NCI-H510A (cell line): ENCODE measurements at places on chromosomes 2 and 18.

DNA sequence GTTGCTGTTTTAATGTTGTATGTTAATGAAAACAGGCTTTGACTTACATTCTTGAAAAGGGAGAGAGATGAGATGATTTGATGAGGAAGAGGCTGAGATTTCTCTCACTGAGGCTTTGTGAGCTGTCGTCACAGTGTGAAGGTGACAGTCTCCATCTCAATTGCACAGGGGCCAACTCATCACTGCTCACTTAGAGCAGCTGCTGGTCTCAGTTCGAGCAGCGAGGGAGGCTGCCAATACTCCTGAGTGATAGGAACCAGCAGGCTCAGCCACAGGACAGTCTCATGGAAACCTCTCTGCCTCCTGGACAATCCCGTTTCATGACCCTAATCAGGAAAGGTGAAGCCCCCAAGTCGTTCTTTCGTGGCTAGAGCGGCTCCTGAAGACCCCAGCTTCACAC lies 170.7 kb upstream of the SOX11 start:
- DNase-seq: no peak

DNA sequence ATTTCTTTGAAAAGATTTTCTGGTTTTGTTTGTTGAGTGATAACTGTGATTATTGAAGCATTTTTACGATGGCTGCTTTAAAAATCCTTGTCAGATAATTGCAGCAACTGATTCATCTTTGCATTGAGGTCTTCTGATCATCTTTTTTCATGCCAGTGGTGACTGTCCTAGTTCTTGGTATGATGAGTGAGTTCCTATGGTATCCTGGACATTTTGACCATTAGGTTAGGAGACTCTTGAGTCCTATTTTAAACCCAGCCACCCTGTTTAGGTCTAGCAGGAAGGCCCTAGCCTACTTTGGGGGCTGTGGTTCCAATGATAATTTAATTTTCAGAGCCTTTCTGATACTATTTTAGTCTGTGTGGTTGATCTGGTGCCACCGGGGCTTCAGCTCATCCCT lies 72.7 kb upstream of the REV1 start:
- DNase-seq: no peak

- no peak for DNase-seq
These were observed 88.5 kb downstream of the CDH2 start for GRCh38 chr18:28088477-28088876.

- no peak for DNase-seq
These were observed 105.9 kb upstream of the AQP4 start for GRCh38 chr18:26971409-26971808.

GRCh38 chr2:25822190-25823117 lies 55.8 kb downstream of the ASXL2 start:
- peak; percentile 60 for DNase-seq

DNA sequence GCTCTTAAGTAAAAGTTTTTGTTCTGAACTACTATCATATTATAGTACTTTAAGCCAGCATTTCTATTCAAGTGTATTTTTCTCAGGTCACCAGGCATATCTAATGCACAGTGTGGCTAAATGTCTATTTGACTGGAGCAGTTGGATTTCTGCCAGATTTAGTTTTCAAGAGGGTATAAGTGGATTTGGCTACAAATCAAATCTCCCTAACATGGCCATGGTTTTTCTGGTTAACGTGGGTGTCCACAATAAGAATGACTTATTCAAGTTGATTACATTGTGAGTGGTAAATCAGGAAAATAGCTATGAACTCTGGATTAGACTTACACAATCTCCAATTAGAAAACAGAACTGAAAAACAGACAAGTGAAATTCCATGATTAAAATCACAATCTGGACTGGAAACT lies 5.7 kb upstream of the CHN1 start:
- DNase-seq: peak; percentile 89

GRCh38 chr2:42777883-42778805 lies 14.2 kb upstream of the OXER1 start:
- DNase-seq: no peak
